Prostate gland (tissue), 2 donors: ENCODE measurements at places on chromosomes 16 and 17.

DNA sequence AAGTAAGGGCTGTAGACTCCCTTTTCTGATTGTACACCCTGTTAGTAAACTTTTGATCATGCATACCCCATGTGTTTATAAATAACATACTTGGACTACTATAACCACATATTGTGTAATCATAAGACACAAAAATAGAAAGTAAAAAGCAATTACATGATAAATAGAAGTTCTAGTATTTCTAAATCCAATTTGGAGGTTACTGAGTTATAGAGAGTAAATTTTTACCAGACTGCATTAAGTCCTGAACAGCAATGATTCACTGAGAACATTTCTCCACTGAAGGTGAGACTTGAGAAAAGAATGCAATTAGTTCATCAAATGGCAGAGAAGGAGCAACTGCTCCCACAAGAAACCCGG lies 7.7 kb upstream of the TBKBP1 start:
- no peak overlapping the region for H3K4me3 ChIP-seq
- DNase-seq: no peak
- H3K4me1 ChIP-seq: no peaks in the 10 kb centered on the region
- H3K27me3 ChIP-seq: no peaks in the 10 kb centered on the region
- no peak overlapping the region for H3K27ac ChIP-seq

GRCh38 chr17:8326511-8327302 lies 12.9 kb upstream of the ODF4 start:
- no peaks in the 10 kb centered on the region for H3K27me3 ChIP-seq
- no peak for DNase-seq
- no peaks in the 10 kb centered on the region for H3K4me1 ChIP-seq
- H3K27ac ChIP-seq: no peak overlapping the region
- no peaks in the 10 kb centered on the region for H3K36me3 ChIP-seq

DNA sequence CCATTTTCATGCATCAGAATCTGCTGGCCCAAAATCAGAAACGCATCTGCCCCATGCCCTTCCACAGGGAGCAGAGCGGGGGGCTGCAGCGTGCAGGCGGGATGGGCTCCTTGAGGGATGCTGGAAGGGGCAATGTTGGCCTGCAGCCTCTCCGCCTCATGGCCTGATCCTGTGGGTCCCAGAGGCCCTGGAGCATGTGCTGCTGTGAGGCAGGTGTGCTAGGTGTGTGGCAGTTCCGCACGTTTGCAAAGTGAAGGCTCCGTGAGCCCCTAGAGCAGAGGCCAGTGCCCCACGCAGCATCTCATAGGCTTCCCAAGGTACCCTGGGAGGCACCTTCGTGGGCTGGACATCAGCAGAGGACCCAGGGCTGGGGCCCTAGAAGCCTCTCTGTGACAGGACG lies 36.4 kb upstream of the CDH15 start:
- H3K36me3 ChIP-seq: no peaks in the 10 kb centered on the region
- no peak for DNase-seq
- H3K4me1 ChIP-seq: no peaks in the 10 kb centered on the region
- H3K27ac ChIP-seq: no peak overlapping the region
- no peak overlapping the region for H3K4me3 ChIP-seq

DNA sequence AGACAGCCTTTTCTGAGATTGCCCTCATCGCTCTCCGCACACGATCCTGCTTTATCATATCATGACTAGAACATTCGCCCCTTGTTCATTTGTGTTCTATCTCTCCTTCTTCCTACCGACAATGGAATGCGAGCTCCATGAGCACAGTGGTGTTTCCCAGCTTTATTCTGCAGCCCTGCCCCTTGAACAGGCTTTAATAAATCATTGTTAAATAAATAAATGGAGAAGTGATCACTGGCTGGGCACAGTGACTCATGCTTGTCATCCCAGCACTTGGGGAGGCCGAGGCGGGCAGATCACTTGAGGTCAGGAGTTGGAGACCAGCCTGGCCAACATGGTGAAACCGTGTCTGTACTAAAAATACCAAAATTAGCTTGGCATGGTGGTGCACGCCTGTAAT lies 1063.3 kb upstream of the EEF2KMT start:
- H3K36me3 ChIP-seq: no peaks in the 10 kb centered on the region
- no peaks in the 10 kb centered on the region for H3K27me3 ChIP-seq
- H3K4me3 ChIP-seq: no peak overlapping the region
- DNase-seq: no peak
- no peak overlapping the region for H3K27ac ChIP-seq

DNA sequence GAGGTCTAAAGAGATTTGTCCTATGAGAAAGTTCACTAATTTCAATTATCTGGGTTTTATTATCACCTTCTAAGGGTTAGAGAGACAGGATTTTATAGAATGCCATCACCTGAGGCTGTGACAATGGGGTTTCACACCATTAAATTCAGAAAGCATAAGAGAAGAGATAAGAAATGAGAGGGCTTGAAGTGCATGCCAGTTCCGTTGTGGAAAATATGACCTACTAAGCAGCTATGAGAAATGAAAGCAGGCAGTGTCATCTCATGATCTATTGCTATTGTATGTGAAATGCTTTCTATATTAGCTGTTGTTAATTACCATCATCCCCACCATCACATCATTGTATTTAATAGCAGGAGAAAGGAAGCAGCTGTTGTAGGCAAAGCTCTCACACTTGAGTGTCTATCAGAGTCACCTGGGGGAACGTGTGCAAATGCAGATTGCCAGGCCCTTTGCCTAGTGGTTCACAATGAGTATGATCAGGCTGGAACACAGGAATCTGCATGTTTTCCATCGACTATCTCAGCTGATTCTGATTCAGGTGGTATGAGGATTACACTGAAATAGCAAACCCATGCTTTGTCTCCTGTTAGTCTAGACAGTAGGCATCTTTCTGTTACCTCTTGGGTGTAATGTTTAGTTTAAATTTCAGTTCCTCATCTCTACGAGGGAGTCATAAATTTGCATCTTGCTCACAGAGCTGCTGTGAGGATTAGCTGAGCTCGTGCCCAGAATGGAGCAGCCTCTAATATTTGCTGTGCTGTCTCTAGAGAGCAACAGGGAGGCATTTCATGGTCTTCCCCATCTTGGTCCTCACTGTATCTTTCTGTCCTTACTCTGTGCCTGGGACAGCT lies 256.4 kb downstream of the CDH13 start:
- no peaks in the 10 kb centered on the region for H3K27me3 ChIP-seq
- no peaks in the 10 kb centered on the region for H3K4me1 ChIP-seq

DNA sequence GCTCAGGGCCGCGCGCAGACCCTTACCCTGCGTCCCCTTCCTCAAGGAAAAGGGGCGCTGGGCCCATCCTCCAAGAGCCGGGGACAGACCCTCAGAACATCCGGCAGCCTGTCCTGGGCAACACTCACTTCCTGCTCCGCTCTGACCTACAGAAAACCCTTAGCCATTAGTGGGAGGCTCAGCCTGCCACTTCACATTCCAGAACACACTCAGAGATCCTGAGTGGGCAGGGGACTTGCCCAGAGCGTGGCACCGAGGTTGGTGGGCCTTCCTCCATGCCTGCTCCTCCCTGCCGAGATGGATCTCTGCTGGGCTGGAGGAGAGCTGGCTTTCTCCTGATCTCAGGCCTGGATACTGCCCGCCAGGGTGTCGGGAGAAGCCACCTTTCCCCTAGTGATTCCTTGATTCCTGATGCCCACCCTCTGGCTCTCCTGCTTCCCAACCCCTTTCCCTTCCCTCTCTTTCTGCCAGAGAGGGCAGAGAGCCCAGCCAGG lies 1.5 kb downstream of the SCARF1 start:
- H3K27me3 ChIP-seq: no peaks in the 10 kb centered on the region
- H3K36me3 ChIP-seq: no peaks in the 10 kb centered on the region
- no peak overlapping the region for H3K27ac ChIP-seq
- peak overlapping the region; percentile 50 for H3K4me3 ChIP-seq

DNA sequence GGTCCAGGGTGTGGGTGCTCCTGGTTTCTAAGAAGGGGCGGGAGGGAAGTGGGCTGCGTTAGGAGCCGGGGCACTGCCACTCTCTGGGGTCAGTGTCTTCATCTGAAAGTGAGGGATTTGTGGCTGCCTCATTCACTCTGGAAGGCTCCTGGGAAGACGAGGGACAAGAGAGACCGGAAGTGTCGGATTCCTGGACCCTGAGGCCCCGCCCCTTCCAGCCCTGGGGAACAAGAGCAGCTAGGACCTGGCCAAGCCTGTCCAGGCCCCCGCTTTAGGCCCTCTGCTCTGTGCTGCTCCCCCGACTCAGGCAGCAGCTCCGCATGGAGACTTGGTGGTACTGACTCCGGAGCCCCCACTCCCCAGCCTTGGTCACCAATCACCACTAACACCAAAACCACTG lies 6.5 kb downstream of the LGALS3BP start:
- H3K4me1 ChIP-seq: peaks cover 31% of the 10 kb centered on the region
- H3K27ac ChIP-seq: peak overlapping the region; percentile 76
- no peak overlapping the region for H3K4me3 ChIP-seq
- no peak for DNase-seq

DNA sequence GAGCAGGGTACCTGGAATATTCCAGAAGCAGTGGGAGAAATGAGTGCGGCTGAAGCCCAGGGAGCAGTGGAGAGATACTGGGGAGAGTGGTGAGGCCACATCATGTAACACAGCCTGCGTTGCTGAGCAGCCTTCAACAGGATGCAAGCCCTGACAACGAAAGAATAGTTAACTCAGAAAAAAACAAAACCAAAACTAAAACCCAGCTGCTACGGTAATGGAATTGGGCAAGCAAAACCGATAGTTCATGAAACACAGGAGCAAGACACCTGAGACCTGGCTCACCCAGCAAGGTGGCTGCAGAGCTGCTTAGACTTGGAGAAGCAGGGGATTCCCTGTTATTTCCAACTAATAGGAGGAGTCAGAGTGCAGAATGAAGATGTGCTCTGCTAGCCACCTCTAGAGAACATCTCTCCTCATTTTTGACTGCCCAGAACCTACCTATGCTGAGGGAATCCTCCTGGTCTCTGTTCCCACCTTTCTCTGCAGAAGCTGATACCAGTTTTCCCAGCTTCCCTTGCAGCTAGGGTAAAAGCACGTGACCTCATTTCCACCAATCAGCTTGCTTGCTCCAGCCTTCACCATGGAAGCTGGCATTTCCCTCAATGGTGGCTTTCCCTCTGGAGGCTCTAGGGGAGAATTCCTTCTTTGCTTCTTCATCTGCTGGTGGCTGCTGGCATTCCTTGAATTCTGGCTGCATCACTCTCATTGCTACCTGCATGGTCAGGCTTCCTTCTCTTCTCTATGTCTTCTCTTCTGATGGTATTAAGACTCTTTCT lies 59.4 kb upstream of the XYLT1 start:
- H3K27ac ChIP-seq: no peak overlapping the region
- no peak for DNase-seq
- no peaks in the 10 kb centered on the region for H3K4me1 ChIP-seq

GRCh38 chr16:50316102-50316847 lies 49.9 kb downstream of the ADCY7 start:
- H3K27ac ChIP-seq: no peak overlapping the region
- no peak overlapping the region for H3K4me3 ChIP-seq
- no peaks in the 10 kb centered on the region for H3K27me3 ChIP-seq
- peaks cover 8% of the 10 kb centered on the region for H3K36me3 ChIP-seq
